Astrocyte (in vitro differentiated cells and primary cell): ENCODE measurements at places on chromosomes 6 and 20. TPM values are rescaled to one million over a fixed set of nuclear protein-coding genes. Genes with fewer than 3 reads are reported as not detected.

DNA sequence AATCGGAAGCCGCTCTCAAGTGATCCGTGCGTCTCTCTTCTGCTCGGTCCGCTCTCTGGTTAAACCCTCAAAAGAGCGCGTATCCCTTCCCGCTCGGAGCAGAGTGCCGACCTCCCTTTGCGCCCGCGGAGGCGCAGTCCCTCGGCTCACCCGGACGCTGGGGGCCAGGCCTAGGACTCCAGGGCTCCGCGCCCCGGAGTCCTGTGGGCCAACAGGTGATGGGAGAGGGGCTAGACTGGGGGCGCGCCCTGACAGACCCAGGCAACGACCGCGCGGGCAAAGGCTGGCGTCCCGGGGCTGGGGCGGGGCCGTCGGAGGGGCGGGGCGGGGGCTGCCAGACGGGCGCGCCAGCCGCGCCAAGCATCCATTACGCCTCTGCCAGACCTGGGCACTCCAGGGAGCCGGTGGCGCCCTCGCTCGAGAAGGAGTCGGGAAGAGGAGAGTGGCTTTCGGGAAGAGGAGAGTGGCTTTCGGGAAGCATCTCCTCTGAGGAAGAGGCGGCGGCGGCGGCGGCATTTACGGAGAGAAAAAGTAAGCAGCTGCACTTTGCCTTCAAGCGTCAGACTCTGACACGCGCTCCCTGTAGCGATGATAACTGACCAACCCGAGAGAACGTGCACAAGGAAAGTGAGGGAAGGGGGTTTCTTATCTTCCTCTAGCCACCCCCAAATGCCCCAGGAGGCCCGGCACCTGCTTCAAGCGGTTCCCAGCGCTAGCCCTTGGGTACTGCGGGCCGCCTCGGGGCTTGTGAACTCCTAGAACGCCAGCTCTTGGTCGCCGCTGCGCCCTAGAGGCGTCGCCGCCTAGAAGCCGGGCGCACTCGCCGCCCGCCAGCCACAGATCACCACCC lies 2.6 kb downstream of the EPHA7 start:
- peak overlapping the region; percentile 78 for H3K4me3 ChIP-seq
- H3K27ac ChIP-seq: no peak overlapping the region
- peak; percentile 6 for DNase-seq
- peaks cover 8% of the 10 kb centered on the region for H3K4me1 ChIP-seq
- peaks cover 9% of the 10 kb centered on the region for H3K27me3 ChIP-seq

DNA sequence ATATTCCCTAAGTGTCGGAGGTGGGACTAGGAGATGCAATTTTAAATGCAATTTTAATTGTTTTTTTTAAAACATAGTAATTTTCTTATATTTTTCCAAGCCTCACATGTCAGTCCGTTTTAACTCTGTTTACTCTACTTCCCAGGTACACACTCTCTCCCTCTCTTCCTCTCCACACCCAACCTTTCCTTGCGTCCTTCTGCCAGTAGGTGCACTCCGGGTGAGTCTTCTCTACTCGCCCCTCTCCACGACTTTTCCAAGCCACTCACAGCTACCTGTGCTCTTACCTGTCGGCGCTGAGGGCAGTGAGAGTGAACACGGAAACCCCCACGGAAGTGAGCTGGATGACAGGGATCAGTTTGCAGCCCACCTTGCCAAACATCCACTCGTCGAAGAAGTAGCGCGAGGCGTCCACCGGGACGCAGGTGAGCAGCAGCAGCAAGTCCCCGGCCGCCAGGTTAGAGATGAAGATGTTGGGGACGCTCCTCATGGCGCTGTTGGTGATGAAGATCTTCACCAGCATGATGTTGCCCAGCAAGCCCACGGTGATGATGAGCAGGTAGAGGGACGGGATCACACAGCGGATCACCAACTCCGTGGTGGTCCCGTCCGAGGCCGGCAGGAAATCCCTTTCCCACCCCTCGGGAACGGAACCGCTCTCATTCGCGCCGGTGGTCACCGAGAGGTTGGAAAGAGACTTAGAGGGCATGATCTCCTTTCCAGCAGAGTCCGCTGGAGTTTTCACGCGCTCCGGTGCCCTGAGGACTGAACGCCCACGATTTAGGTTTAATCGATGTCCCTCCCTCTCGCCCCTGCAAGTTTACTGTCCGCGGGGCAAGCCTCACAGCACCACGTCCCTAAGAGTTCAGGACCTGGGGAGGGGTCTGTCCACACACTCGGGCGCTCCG lies 44.5 kb upstream of the GJE1 start:
- no peaks in the 10 kb centered on the region for H3K36me3 ChIP-seq
- H3K27me3 ChIP-seq: no peaks in the 10 kb centered on the region
- DNase-seq: no peak
- H3K4me1 ChIP-seq: peaks cover 6% of the 10 kb centered on the region

DNA sequence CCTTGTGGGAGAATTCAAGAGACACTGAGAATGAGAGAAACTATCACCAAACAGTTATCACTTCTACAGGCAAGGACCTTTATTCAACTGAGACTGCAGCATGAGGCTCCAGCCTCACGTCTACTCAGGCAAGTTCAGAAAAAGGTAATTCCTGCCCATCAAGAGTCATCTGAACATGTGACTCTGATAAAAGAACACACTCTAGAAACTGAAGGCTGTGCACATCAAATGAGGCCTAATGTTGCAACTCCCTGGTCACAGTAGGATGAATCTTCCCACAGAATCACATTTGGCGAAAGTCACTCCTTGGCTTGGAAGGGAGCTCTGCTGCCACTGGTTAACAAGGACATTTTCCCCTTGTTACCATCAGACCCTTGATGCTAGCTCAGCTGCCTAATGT lies 71.2 kb upstream of the EMILIN3 start:
- no peaks in the 10 kb centered on the region for H3K4me1 ChIP-seq
- no peak overlapping the region for H3K27ac ChIP-seq
- H3K36me3 ChIP-seq: peaks cover 13% of the 10 kb centered on the region
- DNase-seq: no peak

DNA sequence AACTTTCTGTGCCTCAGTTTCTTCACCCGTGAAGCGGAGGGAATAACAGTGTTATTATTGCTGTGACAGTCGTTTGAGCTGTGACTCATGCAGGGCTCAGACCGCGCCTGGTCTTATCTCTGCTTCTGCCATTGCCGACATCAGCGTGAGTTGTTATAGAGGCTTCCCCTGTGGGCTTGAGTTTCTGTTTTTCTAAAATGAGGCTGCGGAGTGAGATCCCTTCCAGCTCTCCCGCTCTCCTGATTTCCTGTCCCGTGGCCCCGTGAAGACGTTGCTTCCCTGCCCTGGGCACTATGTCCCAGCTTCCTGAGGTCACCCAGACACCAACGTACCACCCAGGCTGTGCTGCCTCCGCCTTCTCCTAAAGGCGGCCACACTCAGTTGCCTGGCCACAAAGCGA lies 278.5 kb downstream of the BMP7 start:
- peaks cover 4% of the 10 kb centered on the region for H3K4me1 ChIP-seq
- no peak for DNase-seq
- no peak overlapping the region for H3K27ac ChIP-seq
- H3K27me3 ChIP-seq: no peaks in the 10 kb centered on the region
- no peak overlapping the region for H3K4me3 ChIP-seq
- H3K36me3 ChIP-seq: no peaks in the 10 kb centered on the region

- no peaks in the 10 kb centered on the region for H3K27me3 ChIP-seq
- DNase-seq: no peak
- no peaks in the 10 kb centered on the region for H3K36me3 ChIP-seq
- peaks cover 3% of the 10 kb centered on the region for H3K4me1 ChIP-seq
Measured at GRCh38 chr6:101799531-101799930, 406.0 kb downstream of the GRIK2 start.

- no peak overlapping the region for H3K4me3 ChIP-seq
- H3K27ac ChIP-seq: peak overlapping the region; percentile 41
- no peaks in the 10 kb centered on the region for H3K36me3 ChIP-seq
- peak; percentile 80 for DNase-seq
- H3K4me1 ChIP-seq: peaks cover 9% of the 10 kb centered on the region
- no peaks in the 10 kb centered on the region for H3K27me3 ChIP-seq
Measured at GRCh38 chr20:528923-529604, 14.5 kb downstream of the CSNK2A1 start.

- no peak overlapping the region for H3K4me3 ChIP-seq
- no peaks in the 10 kb centered on the region for H3K27me3 ChIP-seq
- H3K36me3 ChIP-seq: no peaks in the 10 kb centered on the region
- H3K27ac ChIP-seq: no peak overlapping the region
- DNase-seq: no peak
- peaks cover 5% of the 10 kb centered on the region for H3K4me1 ChIP-seq
Measured at GRCh38 chr20:54629632-54630031, 154.2 kb downstream of the DOK5 start.

DNA sequence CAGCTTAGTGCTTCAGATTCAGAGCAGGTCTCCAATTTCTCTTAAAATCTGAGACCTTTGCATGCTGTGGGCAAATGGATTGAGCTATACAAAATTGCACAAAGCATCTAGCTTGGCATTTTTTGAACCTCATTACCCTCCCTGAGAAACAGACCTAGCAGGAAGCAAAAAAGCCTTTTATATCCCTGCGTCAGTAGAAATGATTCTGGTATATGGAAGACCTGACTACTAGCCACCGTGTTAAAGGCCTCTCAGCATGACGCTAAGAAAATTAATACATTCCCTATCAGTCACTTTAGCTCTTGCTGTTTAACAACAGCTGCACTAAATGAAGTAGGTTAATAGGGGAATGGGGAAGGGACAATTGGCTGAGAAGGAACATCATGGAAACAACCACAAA lies 110.7 kb upstream of the SMLR1 start:
- no peak overlapping the region for H3K4me3 ChIP-seq
- H3K27ac ChIP-seq: no peak overlapping the region
- DNase-seq: no peak
- H3K27me3 ChIP-seq: no peaks in the 10 kb centered on the region
- H3K36me3 ChIP-seq: no peaks in the 10 kb centered on the region

DNA sequence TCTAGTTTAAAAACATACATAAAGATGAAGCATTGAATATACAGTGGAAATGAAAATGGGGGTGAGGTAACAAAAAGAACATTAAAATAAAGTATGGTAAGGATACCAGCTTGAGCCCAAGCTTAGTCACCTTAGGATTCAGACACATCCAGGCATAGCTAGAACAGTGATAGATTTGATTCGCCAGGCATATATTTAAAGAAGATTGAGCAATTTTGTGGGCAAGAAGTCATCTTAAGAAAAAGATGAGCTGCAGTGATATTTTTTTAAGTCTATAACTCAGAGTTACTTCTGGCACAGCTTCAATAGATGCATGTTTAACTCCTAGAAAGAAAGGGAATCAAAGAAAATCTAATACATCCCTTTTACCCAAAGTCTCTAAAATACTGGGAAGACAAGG lies 97.9 kb downstream of the BMP5 start:
- H3K36me3 ChIP-seq: no peaks in the 10 kb centered on the region
- DNase-seq: no peak
- H3K27ac ChIP-seq: no peak overlapping the region
- no peak overlapping the region for H3K4me3 ChIP-seq
- no peaks in the 10 kb centered on the region for H3K4me1 ChIP-seq

The DST gene
- total RNA-seq: 352 and 442 TPM in 2 replicates

GRCh38 chr6:5126214-5126613 lies 41.1 kb downstream of the PPP1R3G start:
- DNase-seq: peak; percentile 74
- no peak overlapping the region for H3K4me3 ChIP-seq
- peak overlapping the region; percentile 50 for H3K27ac ChIP-seq
- H3K4me1 ChIP-seq: peaks cover 20% of the 10 kb centered on the region

DNA sequence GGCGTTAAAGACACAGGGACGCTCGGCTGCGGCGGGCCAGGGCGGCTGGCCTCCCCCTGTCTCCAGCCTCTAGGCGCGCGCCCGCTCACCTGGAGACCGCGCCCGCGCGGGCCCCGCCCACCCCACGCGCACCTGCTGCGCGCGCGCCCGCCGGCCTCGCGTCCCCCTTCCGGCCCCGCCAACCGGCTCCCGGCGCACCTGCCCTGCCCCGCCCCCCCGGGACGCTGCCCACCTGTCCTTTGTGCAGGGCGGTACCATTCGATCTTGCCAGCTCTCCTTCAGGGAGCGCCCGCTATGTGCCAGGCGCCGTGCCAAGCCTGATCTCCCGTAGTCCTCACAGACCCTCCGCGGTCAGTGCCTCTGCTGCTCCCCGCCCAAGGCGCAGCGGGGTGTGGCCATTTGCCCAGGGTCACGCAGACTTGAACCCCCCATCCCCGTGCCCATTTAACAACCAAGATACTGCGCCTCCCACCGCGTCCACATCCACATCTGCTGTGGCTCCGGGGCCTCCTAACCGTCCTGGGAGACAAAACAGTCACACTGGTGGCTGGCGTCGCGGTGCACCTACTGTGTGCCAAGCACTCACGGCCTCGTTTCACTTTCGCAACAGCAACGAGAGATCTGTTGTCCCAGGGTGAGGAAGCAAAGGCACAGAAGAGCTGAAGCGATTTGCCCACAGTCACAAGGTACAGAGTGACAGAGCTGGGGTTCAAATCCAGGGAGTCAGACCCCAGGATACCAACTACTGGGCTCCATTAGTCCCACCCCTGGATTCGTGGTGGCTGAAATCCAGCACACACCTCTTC lies 48.1 kb downstream of the NOL4L start:
- H3K27ac ChIP-seq: no peak overlapping the region
- H3K36me3 ChIP-seq: no peaks in the 10 kb centered on the region
- H3K27me3 ChIP-seq: peaks cover 7% of the 10 kb centered on the region
- DNase-seq: no peak
- peaks cover 4% of the 10 kb centered on the region for H3K4me1 ChIP-seq
- no peak overlapping the region for H3K4me3 ChIP-seq

DNA sequence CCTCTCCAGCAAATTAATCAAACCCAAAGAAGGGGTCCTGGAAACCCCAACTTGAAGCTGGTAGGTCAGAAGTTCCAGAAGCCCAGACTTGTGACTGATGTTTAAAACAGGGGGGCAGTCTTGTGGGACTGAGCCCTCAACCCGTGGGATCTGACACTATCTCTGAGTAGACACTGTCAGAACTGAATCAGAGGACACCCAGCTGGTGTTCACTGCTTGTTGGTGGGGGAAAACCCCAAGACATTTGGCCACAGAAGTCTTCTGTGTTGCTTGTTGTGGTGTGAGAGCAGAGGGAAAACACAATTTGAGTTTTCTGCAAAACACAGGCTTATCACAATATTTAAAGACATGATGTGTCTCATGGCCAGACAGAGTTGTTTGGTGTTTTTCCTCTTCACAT lies 29.9 kb downstream of the KIF13A start:
- no peaks in the 10 kb centered on the region for H3K27me3 ChIP-seq
- no peak overlapping the region for H3K4me3 ChIP-seq
- H3K36me3 ChIP-seq: no peaks in the 10 kb centered on the region
- peak; percentile 37 for DNase-seq
- H3K27ac ChIP-seq: no peak overlapping the region

The ZNF165 gene
- total RNA-seq: 0.48 and 0.75 TPM in 2 replicates

GRCh38 chr20:10647909-10648308 lies 25.9 kb downstream of the JAG1 start:
- DNase-seq: no peak
- H3K4me1 ChIP-seq: peaks cover 53% of the 10 kb centered on the region
- no peaks in the 10 kb centered on the region for H3K27me3 ChIP-seq
- H3K4me3 ChIP-seq: no peak overlapping the region
- H3K27ac ChIP-seq: peak overlapping the region; percentile 82

- H3K27me3 ChIP-seq: no peaks in the 10 kb centered on the region
- H3K4me3 ChIP-seq: no peak overlapping the region
- H3K27ac ChIP-seq: no peak overlapping the region
- no peaks in the 10 kb centered on the region for H3K4me1 ChIP-seq
- H3K36me3 ChIP-seq: no peaks in the 10 kb centered on the region
- DNase-seq: peak; percentile 26
Measured at GRCh38 chr6:97812940-97813339, 529.9 kb upstream of the MMS22L start.

The CCN5 gene
- not detected in 2 replicates for total RNA-seq

The DEFB115 gene
- total RNA-seq: not detected in 2 replicates

The SLC35D3 gene
- total RNA-seq: not detected in 2 replicates
